ENCODE measurements at places on chromosomes 5 and 9. TPM values are rescaled to one million over a fixed set of nuclear protein-coding genes. Genes with fewer than 3 reads are reported as not detected.

The FGF18 gene
- 1.9 TPM for total RNA-seq

The ITGA1 gene
- total RNA-seq = 63.0 TPM

The SUSD3 gene
- 6.8 TPM for total RNA-seq

The HOMER1 gene
- 80.5 TPM for total RNA-seq

The DIAPH1 gene
- total RNA-seq = 35.5 TPM

The TLX3 gene
- total RNA-seq = not detected

The HMCN2 gene
- 0.84 TPM for total RNA-seq

The PHAX gene
- total RNA-seq = 33.1 TPM

The NPDC1 gene
- total RNA-seq = 63.6 TPM

The CCNG1 gene
- 121 TPM for total RNA-seq

The MARVELD2 gene
- total RNA-seq = 0.63 TPM

The CNTLN gene
- total RNA-seq = 21.1 TPM

The BHMT gene
- total RNA-seq = 1.1 TPM

The EEIG1 gene
- 6.0 TPM for total RNA-seq

The UIMC1 gene
- total RNA-seq = 22.3 TPM

The SPEF2 gene
- 3.8 TPM for total RNA-seq

GRCh38 chr5:123455095-123455494, 31.9 kb upstream of the CEP120 start:
- no peak for DNase-seq

- no peak for DNase-seq
Observed at GRCh38 chr5:14490309-14490711, 91.3 kb upstream of the OTULINL start.

DNA sequence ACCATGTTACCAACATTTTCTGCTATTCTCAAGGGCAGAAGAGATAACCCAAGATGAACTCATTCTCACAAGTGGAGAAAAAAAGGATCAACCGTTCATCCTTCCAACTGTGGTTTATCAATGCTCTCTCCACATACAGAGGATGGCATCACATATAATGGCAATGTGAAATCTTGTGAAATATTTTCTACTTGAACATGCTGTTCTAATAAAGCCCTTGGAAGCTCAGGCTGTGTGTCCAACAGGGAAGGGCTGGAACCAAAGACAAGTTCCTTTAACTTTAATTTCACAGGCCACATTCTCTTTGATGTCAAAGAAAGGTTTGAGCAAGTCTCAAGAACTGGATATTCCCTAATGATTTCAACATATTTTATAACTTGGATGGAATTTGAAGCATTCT, 230.5 kb downstream of the SPOCK1 start:
- no peak for DNase-seq

GRCh38 chr5:87116825-87117512, 150.7 kb upstream of the RASA1 start:
- DNase-seq = no peak

- DNase-seq = no peak
Observed at GRCh38 chr5:167945542-167946384, 345.7 kb upstream of the WWC1 start.

DNA sequence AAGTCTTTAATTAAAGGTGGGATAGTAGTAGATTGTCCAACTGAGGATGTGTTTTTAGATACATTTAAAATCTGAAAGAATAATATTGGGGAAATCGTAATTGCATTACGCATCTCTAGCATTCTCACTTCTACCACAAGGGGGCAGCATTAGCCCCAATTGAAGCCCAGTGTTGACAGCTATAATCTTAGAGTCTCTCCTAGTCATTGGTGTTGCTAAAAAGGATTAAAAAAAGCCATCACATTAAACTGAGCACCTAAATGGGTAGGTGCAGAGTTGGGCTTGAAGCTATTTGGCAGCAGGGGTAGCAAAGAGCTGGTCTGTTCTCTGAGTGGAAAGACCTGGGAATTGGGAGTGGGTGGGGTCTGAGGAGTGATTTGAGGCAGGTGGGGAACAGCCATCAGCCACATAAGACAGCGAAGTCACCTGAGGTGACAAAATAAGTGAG, 177.2 kb downstream of the OSTF1 start:
- peak; percentile 38 for DNase-seq

DNA sequence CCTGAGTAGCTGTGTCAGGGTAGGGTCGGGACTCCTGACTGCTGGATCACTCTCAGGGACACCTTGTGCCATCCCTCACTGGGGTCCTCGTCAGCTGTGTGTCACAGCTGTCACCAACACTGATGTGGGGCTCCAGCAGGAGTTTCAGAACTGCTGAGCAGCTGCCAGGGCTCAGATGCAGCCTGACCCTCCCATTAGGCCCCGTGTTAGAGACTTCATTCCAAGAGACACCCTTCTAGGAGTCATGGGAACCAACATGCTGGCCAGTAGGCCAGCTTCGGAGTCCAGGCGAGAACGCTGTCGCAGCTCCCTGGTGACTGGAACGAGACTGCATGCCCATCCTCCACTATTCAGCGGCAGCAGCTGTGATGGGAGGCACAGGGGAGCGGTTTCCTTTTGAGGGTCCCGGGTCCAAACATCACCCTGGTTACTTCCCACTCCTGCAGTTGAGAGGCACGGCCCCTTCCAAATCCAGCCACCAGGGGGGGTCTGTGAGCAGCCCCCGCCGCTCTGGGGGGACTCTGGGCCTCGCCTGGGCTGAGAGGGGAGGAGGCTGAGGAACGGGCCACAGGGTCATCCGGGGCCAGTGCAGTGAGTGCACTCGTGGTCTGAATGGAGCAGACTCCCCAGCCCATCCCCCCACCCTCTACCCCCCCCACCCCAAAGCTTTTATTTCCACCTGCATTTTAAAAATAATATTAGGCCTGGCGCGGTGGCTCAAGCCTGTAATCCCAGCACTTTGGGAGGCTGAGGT, 12.6 kb upstream of the TCF7 start:
- peak; percentile 56 for DNase-seq

GRCh38 chr5:96657068-96657467, 5.1 kb upstream of the CAST start:
- DNase-seq = no peak

DNA sequence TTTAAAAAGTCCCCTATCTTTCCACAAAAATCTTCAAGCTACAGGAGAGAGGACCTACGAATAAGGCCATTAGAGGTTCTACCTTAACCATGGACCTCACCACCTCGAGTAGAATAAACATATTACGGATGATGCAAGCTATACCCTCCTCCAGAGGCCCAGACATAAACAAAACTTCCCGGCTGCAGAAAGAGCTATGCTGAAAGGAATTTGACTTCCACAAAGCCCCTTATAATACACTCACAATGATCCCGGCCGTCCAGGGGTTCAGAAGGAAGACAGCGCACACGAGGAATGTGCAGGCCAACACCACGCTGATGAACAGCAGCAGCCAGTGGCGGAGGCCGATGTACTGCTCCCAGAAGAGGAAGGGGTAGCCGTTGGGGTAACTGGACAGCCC, 59.0 kb downstream of the PTCH1 start:
- no peak for DNase-seq

GRCh38 chr9:133658442-133659431, 22.6 kb downstream of the DBH start:
- peak; percentile 26 for DNase-seq

DNA sequence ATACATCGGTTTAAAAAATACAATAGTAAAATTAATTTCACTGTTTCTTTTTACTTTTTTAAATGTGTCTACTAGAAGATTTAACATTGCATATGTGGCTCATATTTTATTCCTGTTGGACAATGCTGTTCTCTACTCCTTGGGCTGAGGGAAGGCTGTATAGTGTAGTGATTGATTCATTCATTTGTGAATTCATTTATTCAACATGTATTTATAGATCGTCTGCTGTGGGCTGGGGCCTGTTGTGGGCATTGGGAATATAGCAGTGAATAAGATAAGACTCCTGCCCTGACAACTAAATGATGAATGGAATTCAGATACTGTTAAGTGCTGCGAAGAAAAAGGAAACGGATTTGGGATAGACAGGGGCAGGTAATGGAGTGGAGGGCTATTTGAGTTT, 55.7 kb downstream of the ZNF618 start:
- no peak for DNase-seq

- DNase-seq = no peak
Observed at GRCh38 chr9:134375430-134376385, 49.5 kb downstream of the RXRA start.

GRCh38 chr5:120219988-120220387, 244.1 kb upstream of the PRR16 start:
- DNase-seq = no peak

- DNase-seq = no peak
Observed at GRCh38 chr5:93357686-93358085, 223.3 kb downstream of the NR2F1-AS1 start.

GRCh38 chr5:38341641-38342040, 83.3 kb downstream of the EGFLAM start:
- DNase-seq = no peak

GRCh38 chr9:12640016-12640587, 53.1 kb upstream of the TYRP1 start:
- DNase-seq = no peak

DNA sequence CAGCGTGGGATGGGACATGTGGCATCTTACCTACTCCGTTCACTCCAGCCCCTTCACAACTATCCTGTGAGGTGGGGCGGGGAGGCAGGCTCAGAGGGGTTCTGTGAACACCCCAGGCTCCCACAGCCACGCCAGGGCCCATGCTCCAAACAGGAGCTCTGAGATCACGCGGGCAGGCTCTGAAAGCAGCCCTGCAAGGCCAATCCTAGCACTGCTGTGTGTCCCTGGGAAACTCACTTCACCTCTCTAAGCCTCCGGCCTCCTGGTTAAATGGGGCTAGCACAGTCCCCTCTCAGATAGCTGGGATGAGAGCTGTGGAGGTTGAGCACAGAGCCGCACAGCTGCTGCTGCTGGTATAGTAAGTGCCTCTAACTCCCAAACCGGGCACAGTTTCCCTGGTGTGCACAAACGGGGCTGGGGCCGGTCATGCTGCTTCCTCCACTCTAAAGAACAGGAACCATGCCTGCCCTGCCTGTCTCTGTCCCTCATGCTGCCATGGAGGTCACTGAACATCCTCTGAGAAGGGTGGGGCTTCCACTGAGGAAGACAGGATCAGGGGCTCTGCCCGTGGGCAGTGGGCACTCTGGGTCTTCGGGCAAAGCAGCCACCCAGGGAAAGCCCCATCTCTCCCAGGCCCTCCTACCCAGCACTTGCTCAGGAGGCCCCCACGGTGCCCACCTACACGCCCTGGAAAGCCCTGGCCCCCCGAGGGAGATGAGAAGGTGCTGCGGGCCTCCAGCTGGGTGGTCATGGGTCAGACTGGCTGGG, 13.0 kb upstream of the ASS1 start:
- no peak for DNase-seq

- DNase-seq = peak; percentile 98
Observed at GRCh38 chr5:150560401-150561191, 52.7 kb downstream of the NDST1 start.

DNA sequence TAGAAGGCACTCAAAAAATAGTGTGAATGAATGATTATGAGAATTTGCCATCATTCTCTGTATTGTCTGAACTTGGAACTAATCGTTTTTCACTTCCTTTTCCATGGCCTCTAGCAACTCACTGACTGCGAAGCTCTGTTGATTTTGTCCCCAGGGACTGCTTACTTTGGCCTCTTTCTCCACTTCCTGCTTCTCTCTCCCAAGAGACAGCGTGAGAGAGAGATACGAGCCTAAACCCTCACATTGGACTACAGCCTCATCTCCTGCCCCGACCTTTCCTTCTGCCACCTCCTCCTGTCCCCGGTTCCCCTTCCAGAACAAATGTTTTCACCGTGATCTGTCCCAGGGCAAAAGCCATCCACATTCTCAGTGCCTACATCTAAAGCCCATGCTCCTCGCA, 300.8 kb upstream of the PANK3 start:
- no peak for DNase-seq

GRCh38 chr9:136170006-136170901, 34.7 kb downstream of the LHX3 start:
- DNase-seq = no peak

GRCh38 chr9:136760424-136760823, 2.4 kb upstream of the LCN8 start:
- DNase-seq = no peak

- DNase-seq = no peak
Observed at GRCh38 chr5:134798468-134798867, 39.9 kb downstream of the DDX46 start.

DNA sequence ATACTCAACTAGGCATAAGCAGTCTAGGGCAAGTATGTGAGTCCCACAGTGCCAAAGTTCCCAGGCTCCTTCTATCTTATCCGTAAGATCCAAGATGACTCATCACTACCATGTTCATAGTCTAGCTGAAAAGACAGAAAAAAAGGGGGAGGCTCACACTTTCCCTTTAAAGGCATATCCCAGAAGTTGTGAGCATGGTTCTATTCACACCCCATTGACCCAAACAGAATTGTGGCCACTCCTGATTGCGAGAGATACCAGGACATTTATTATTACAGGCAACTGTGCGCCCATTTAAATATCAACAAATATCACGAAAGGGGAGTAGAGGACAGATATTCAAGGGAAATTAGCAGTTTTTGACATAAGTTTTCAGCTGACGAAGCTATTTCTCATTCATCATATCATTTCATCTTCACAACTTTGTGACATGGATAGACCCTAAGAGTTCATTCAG, 8.1 kb upstream of the PFDN1 start:
- no peak for DNase-seq

DNA sequence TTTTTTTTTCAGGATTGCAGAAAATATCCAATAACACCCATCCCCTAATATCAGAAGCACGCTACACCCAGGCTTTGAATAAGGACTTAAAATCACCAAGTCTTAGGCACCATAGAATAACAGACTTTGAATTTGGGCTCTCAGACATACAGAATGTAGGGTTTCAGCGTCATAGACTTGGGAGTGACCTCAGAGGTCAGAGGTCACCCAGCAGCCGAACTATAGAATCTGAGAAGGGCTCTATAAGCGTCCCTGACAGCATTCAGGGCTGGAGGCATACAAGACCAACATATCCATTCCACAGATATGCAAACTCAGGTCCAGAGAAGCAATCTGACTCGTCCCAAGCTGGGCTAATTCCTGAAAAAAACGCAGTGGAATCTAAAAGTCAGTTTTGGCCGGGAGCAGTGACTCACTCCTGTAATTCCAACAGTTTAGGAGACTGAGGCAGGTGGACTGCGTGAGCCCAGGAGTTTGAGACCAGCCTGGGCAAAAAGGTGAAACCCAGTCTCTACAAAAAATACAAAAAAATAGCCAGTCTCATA, 34.7 kb downstream of the SLC6A7 start:
- no peak for DNase-seq

- no peak for DNase-seq
Observed at GRCh38 chr9:125525921-125526631, 180.9 kb downstream of the MAPKAP1 start.

GRCh38 chr5:126594748-126595485, at the start of gene ALDH7A1:
Gene ALDH7A1 (minus strand): TSS chr5:126595219. CDS start chr5:126595198, 21 bp downstream.
- peak; percentile 48 for DNase-seq

DNA sequence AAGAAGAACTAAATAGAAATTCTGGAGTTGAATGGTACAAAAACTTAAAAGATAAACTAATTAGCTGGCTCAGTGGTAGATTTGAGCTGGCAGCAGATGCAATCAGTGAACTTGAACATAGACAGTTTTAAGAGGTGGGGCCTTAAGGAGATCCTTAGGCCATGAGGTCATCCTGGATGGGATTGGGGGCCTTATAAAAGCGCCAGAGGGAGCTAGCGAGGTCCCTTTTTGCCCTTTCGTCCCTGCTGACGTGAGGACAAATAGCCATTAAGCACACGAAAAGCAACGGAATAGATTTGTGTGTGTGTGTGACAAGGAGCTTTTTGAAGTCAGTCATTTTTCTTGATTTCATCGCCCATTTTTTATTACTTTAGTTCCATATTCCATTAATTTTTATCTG, 83.3 kb downstream of the ZNF354C start:
- DNase-seq = no peak

- no peak for DNase-seq
Observed at GRCh38 chr5:142309747-142310318, 15.0 kb downstream of the SPRY4 start.

GRCh38 chr5:124906339-124907097, 160.1 kb upstream of the ZNF608 start:
- no peak for DNase-seq

Measured in omental fat pad (tissue), 4 donors.